ENCODE measurements at places on chromosomes 3 and 15.
A peak's percentile ranks its signal among the peaks of the same experiment; 100 is the strongest.

DNA sequence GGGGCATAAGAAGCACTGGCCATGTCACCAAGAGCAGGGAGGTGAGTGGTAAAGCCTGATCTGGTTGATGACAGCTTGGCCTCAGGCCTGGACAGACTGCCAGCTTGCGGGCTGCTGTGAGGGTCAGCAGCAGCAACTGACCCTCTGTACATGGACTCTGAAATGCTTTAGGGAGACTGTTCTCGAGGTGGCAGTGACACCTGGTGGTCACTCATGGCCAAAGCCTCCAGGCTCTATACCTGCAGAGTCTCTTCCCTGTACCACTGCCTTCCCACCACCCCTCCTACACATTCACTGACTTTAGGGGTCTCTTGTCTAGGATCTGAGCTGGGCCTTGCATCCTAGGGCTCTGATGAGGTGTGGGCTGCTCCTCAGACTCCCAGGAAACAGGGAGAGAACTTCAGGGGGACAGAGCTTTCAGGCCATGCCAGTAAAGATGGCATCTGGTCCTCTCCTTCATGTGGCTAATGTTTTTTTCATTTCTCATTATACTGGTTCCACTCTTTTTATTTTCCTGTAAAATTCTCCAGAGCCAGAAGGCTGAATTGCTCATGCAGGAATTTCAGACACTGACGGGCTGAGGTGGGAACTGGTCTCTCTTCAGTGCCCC, 17.2 kb upstream of the TIMP4 start:
- DNase-seq = no peak

DNA sequence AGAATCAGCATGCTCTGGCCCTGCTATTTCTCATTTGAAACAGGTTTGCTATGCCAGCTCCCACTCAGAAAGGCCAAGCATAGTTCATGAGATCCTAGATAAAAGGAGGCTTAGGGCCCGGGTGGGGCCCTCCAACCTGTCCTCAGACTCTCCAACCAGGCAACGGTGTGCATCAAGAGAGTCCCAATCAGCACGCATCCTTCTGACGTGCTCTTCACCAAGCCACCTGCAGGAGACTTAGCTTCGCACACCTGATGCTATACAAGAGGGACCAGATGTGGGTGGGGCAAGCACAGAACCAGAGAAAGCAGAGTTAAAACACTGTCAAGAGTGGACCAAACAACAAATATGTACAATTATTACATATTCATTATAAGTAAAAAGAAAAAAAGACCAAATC, 17.3 kb downstream of the STIMATE start:
- DNase-seq = no peak

GRCh38 chr15:79887054-79887930, 9.5 kb downstream of the MTHFS start:
- DNase-seq = no peak

DNA sequence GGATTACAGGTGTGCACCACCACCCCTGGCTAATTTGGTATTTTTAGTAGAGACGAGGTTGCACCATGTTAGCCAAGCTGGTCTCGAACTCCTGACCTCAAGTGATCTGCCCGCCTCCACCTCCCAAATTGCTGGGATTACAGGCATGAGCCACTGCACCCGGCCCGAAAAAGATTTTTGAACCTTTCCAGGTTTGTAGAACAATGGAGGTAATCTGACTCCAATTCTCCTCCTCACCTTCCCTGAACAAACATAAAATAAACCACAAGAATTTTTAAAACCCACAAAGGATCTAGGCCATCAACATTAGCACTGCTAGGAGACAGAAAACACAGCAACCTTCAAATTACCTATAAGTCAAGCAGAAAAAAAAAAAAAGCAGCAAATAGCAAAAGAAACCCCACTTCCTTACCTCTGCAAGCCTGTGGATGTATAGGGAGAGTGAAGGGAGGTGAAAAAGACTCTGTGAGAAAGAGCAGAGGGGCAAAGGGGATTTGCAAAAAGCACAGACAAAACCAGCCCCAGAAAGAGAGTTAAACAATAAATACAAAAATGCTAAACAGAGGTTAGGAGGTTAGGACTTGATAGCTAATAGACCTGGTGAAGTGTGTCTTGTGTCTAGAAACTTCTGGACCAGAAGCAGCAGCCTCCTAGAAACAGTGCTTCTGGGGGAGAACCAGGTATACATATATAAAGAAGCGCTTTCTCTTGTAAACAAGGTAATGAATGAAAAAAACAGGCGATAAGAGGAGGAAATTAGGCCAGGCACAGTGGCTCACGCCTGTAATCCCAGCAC, 32.1 kb downstream of the TFDP2 start:
- DNase-seq = no peak

- DNase-seq = no peak
Observed at GRCh38 chr3:104411757-104412156, 955.0 kb upstream of the ALCAM start.

GRCh38 chr15:41883484-41883825, 10.4 kb downstream of the SPTBN5 start:
- no peak for DNase-seq

GRCh38 chr15:91055548-91056331, 33.3 kb upstream of the VPS33B start:
- no peak for DNase-seq

- DNase-seq = no peak
Observed at GRCh38 chr15:98720031-98720430, 71.7 kb downstream of the IGF1R start.

DNA sequence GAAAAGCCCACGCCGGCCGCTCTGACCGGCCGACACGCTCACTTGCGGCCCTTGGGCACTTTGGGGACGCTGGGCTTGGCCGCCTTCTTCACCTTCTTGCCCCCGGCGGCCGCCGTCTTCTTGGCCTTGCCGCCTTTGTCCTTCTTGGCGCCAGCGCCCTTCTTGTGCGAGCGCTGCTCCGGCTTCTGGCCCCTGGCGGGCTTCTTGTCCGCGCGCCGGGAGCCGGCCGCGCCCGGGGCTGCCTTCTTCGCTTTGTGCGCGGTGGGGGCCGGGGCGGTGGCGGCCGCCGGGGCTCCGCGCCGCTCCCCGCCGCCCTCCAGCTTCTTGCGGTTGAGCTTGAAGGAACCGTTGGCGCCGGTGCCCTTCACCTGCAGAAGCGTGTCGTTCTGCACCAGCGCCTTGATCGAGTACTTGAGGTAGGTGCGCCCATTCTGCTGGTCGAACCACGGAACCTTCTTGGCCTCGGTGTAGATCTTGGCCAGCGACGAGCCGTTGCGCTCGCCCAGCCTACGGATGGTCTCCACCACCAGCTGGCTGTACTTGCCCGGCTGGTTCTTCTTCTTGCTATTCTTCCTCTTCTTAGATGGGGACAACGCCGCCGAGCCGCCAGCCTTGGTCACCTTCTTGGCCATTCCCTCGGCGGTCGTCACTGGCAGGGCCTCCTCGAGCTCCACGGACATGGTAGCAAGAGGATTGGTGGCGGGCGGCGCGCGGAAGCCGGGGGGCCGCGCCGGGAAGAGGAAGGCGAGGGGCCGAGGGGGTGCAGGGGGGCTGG, 36.7 kb downstream of the HMCES start:
- DNase-seq = peak; percentile 11

GRCh38 chr3:113331187-113331586, 110.1 kb downstream of the CFAP44 start:
- no peak for DNase-seq

DNA sequence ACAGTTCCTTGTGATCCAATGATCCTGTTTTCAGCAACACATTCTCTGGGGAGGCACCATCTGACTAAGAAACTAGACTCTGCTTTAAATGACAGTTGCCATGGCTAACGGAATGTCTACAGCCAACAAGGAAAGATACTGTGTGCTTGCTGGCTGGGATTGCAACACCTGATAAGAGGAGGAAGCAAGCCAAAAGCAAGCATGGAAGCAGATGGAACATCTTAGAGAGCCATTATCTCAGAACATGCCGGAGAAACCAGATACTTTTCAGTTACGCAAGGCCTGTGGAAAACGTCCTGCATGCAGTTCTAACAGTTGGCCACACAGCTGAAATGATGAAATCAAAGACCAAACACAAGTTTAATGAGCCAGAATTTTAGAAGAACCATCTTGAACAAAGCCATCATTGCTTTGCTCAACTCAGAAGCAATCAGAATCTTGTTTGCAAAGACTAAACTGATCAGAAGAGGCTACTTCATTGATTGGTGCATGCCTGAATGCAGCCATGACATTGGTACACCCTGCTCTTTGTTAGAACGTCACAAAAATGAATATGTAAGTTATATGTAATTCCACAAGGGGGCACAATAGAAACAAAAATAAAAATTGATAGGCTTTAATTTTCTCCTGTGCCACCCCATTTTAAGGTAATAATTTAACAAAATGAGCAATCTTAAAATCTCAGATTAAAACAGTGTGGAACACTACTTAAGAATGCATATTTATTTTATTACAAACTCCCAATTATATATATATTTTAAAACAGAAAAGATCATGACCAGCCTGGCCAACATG, 50.8 kb downstream of the GXYLT2 start:
- no peak for DNase-seq

GRCh38 chr15:41634072-41634626, 26.1 kb upstream of the MGA start:
- DNase-seq = no peak

GRCh38 chr3:49244581-49245205, 32.3 kb downstream of the C3orf62 start:
- DNase-seq = no peak

DNA sequence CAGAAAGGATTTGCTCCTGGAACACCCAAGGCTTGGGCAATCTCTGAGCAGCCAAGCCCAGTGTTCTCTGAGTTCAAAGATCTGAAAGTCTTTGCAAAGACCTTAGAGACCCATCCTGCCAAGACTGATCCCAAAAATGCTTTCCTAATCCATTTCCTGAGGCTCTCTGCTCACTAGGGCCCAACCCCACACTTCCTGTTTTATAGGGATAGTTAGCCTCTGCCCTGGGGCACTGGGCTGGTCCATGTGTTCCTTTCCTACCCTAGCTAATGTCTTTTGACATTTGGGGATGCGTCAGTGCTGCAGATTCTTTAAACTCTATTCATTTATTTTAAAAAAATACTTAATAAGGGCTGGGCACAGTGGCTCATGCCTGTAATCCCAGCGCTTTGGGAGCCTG, 372.7 kb downstream of the ROBO2 start:
- DNase-seq = no peak

DNA sequence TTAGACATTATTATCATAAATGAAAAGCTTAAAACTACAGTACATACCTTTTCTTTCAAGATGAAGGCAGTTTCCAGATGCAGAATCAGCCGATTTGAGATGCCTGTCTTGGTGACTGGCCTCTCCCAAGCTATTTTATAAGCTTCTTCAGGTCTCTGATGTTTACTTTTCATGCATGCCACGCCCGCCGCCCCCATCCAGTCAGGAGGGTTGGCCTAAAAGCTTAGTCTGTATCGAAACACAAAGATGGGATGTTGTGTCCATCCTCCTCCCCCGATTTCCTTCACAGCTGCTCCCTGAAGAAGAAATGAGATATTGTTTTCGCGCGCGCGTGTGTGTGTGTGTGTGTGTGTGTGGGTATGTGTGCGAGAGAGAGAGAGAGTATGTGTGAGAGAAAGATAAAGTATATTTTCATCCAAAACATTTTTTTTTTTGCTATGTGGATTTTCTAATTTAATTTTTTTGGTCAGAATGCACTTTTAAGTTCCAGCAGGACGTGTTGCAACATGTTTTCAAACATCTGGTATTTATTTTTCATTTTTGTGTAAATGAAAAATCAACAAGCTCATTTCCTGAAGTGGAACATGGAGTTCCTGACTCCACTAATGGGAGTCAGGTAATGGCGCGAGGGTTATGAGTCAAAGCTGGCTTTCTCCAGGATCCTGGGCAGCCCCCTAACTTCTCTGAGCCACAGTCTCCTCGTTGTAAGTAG, at the start of gene APOD:
Gene APOD, minus strand, starts transcription at position 110 of the 712 bp plus-strand sequence. CDS start 4,479 bp downstream, outside the sequence.
- DNase-seq = no peak

DNA sequence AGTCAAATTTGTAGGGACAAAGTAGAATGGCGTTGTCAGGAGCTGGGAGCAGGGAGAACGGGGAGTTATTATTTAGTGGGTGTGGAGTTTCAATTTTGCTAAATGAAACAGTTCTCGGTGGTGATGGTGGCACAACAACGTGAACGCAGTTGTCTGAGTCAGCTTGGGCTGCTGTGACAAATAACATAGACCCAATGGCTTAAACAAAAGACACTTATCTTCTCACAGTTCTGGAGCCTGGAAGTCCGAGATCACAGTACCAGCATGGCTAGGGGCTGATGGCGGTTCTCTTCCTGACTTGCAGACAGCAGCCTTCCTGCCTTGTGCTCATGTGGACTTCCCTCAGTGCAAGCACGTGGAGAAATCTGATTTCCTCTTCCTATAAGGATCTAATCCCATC, 90.2 kb downstream of the CHSY1 start:
- DNase-seq = no peak

DNA sequence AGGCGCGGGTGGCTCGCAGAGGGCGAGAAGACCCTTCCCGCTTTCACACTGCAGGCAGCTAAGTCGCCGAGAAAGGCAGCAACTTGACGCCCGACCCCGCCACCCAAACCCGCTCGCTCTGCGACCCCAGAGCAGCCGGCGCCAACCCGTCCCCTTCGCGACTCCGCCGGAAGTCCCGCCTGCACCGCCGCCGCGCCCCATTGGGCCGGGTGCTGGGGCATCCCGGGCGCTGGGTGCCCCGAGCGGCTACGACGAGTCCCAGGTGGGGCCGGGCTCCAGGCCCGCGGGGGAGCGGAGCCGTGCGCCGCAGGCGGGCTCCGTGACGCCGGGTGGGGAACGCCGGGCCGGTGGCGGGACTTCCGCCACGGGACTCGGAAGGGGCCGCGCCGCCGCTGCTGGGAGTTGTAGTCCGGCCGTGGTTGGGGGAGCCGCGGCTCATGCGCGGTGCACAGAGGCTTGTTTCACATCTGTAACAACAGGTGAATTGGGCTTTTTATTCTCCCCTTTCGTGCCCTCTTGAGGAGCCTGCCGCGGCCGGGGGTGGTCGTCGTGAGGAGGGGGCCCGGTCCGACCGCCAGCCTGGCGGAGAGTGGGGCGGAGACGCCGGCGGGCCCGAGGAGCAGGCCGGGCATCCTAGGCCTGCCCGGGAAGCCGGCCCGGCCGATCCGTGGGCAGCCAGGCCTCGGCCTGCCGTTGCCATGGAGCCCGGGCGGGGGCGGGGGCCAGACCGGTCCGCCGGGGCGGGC, at the start of gene DHX30:
Gene DHX30, plus strand, starts transcription at position 405 of the 746 bp plus-strand sequence. CDS start 7,546 bp downstream, outside the sequence.
- DNase-seq = peak; percentile 56

GRCh38 chr3:161274691-161275298, 53.7 kb downstream of the NMD3 start:
- no peak for DNase-seq

DNA sequence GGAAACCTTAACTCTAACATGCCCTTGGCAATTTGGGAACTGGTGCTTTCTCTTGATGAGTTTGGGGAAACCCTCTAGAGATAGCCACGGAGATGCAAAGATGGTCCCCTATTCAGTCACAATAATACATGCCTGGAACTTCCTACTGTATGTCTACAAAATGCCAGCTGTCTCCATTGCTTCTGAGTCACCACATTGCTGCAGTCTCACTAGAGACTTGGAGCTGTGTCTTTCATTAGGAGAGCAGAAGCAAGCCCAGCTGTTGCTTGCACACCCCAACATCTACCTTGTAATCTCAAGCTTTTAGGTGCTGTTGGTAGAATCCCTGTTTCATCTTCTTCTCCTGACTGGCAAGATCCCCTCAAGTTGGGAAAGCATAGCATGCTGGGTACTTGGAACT, 261.0 kb downstream of the ADAMTSL3 start:
- DNase-seq = no peak

GRCh38 chr15:23565395-23566070, at the start of gene MKRN3:
Gene MKRN3, plus strand, starts transcription at chr15:23565674. Its CDS starts 109 bp downstream, at chr15:23565783.
- DNase-seq = no peak

All from stimulated activated CD8-positive, alpha-beta memory T cell treated with anti-CD3 and anti-CD28 coated beads, Interleukin-2, amount 100 ng/mL, for 1 hour (primary cell).